NCI-H69 (cell line): ENCODE measurements at places on chromosomes 5 and 9.

DNA sequence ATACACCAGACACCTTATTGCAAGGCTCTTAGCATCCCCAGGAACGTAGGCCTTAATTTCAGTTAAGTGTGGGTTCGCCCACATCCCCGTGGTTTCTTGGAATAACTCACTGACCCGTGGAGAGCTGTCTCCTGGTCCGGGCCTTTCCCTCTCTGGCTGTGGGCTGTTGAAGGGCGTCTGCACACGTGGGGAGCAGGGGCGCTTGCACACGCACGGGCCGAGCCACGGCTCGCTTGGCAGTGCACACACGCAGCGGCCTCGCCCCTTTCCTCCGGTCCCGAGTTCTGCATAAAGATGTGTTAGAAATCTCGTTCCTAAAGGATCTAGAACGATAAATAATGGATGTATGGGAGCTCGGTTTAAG is 141.9 kb downstream of the PBX3 start:
- DNase-seq, result peak; percentile 85

DNA sequence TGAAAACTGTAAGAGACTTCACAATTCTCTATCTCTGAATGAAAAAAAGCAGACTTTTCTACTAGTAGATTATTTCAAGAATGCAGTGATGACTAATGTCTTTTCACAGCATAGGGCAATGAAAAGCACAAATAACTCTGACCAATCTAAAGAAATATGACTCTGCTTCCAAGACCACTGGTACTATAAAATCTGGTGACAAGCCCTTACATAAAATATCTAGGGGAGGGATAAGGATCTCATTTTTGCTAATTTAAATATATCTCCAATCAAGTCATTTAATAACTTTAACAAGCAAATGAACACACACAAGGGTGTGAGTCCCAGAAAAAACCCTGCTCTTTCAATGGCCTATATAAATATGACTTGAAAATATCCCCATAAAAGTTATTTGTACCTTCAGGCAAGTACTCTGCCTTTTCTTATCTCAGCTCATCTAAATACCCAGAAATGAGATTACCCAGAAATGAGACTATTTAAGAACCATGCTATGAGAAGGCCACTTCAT is 105.2 kb downstream of the GNAQ start:
- no peak for DNase-seq

DNA sequence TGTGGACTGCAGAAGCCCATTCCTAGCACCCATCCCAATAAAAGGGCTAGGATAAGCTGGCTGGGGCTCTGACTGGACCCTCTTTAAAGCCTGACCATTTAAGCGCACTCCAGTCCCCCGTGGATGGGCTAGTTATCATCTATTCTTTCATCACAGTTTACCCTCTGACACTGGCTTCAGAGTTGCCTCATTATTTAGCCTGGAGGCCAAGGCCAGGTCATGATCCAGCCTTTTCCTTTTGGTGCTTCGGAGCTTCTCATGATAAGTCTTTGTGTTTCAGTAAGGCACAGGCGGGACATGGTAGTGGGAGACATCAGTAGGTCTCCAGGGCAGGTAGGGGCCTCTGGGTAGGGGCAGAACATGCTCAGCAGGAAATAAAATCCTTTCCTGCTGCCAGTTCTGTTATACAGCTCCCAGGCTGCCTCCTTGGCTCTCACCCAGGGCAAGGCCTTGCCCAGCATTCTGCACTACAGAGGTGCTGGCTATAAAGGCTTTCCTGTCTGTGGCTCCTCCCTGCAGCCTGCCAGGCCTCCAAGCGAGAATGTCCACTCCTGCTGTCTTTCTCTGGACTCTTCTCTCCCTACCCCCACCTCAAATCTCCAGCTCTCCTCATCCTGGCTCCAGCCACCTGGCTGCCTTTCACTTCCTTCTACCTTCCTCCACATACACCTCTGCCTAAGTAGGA is 128.8 kb downstream of the FSTL4 start:
- DNase-seq, result peak; percentile 89

DNA sequence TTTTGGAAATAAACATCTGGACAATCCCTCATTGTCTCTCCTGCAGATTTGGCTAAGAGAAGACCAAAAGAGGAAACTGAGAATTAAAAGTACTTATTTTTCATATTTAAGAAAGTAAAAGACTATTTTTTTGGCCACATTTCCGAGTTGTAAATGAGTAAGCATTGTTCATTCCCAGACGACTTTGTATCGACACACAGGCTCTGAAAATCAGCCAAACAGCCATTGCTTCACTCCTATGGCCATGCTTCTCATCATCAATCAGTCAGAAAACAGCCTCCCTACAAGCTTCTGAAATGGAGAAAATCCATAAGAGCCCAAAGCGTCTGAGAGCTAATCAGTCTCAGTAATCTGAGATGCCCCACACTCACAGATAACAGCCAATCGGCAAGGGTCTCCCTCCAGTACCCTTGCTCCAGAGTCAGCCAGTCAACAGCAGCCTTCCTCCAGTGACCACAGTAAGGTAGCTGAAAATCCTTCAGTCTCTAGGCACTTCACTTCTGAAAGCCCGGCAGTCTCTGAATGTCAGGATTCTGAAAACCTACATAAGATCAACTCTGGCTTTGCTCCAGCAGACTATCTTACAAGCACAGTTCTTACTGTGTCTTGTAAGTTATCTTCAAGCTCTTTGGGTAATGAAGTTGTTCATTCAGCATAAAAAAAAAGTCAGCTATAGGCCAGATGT is 30.9 kb downstream of the CDO1 start:
- peak; percentile 31 for DNase-seq

DNA sequence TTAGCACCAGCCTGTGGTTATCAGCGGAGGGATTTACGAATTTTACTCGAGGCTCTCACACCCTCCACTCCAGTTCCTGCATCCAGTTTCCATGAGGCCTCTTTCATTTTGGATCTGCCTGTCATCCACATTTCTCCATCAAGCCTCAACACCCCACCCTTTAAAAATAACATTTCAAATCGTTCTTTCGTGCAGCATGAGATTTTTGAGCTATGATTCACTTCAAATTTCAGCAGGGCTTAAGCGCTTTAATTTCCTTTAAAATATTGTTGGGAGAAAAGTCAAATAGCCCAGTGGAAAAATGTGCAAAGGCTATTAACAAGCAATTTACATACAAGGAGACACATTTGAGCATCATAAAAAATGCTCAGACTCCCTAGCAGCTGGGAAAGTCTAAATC is 103.2 kb downstream of the MSX2 start:
- DNase-seq, result no peak

DNA sequence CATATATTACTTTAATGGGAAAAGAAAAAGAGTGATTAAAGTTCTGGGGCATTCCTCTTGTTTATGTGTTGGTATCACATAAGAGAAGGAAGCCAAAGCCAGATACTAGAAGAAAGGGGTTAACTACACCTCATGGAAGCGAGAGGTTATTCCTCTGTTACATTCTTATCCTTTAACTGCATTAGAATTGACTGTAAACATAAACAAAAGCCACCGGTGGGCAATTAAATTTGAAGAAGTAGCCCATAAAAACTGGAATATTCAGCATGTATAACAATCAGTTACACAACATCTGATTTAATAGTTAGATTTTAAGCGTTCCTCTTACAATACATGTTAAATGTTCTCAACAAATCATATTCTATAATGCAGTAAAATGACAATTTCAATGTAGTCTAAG is 18.8 kb downstream of the POU5F2 start:
- DNase-seq, result no peak

DNA sequence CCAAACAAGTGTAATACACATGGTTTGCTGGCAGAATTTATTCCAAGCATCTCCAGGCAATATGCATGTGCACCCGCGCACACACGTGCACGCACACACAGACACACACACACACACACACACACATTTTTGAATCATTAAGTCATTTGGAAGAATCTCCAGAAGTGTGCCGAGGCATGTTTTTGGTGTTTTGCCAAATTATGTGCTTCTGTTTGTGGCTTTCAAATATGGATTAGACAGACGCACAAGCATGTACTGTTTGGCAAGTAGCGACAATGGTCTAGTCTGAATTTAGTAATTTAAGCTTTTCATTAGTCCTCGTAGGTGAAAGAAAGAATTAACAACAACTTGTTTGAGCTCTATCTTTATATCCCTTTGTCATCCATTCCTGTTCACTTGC is 36.7 kb downstream of the NFIB start:
- DNase-seq, result peak; percentile 23

GRCh38 chr5:88245893-88246244 is 22.8 kb downstream of the TMEM161B start:
- no peak for DNase-seq

DNA sequence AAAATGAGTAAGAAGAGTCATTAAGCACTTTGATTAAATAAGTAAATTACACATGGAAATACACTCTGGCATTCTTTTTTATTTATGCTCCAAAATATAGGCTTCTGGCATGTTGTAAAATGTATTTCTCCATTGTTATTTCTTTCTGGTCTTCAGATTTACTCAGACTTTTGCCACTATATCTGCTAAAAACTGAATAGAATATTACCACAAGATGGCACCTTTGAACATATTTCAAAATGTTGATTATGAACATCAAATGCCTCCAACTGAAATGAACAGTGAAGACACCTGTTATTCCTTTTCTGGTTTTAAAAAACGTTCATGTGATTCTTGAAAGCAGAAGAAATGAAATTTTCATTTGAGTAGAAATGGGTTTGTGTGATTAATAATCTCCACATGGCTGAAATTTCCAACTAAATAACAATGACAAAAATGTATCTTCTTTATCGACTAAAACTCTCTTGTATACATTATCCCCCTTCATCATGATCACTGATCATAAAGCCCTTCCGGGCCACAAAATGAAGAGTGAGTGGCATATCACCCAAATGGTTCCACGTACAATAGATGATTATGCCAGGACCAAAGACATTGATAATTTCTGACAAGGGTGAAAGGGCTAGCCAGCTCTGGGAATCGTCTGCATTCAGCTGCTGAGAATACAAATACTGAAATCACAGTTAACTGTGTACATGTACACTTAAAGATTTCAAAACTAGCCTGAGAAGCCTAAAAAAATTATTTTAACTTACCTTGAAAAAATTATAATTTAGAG is 23.8 kb downstream of the TYRP1 start:
- peak; percentile 53 for DNase-seq

- DNase-seq, result peak; percentile 81
Observed at GRCh38 chr5:146541958-146542849, 26.2 kb upstream of the GPR151 start.

DNA sequence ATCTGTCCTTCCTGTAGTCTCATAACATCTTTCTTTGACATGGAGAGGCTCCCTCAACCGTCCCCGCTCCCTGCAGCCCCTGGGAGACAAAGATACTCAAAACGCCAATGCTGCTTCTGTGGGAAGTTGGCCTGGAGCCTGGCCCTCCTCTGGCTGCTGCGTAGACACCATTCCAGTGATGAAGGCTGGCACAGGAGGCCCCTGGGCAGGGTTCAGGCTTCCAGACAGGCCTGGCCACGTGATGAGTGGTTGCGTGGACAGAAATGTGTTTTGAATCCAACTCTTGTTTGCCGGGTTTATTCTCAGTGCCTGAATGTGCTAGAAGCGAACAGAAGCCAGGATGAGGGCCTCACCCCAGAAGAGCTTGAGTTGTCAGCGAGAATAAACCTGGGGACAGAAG is 43.2 kb upstream of the NKX2-5 start:
- no peak for DNase-seq

GRCh38 chr5:143182901-143183820 is 220.3 kb downstream of the NR3C1 start:
- peak; percentile 74 for DNase-seq

DNA sequence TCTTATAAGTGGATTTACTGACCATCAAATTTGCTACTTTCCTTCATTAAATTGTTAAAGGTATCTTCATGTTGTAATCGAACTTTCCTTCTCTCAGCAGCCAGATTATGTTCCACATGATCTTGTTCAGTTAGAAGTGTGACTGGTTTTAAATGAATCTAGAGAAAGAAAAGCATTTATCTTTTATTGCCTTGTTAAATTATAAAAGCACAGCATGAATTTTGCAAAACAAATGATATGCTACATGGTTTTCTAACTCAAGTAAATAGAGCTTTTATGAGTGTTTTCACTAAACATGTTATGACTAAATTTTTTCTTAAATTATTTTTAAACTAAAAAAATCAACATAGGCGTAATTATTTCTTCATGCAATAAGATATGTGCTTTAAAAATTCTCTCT is 34.1 kb downstream of the ACOT12 start:
- peak; percentile 24 for DNase-seq

DNA sequence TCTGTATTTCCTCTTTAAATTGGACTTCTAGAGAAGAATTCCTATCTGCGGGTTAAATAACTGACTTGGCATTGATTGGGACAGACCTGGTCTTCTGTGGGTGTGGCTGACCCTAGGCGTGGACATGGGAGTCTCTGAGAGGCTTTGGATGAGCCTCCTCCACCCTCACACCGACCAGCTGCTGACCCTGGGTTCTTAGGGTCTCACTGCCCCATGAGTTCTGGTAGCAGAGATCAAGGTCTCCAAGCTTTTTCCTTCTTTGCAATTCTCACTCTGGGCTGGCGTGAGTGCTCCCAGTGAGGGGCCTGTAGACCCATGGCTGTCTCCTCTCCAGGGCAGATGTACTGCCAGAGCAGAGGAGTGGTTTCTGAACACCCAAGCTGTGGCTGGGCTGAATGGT is 41.6 kb upstream of the PITX1 start:
- DNase-seq, result no peak
